ENCODE measurements at places on chromosomes 5 and 9.

- no peak for DNase-seq
Measured at GRCh38 chr5:14996997-14997396, 125.4 kb upstream of the ANKH start.

GRCh38 chr9:130448035-130448624 lies 3.4 kb downstream of the ASS1 start:
- DNase-seq: peak; percentile 91

DNA sequence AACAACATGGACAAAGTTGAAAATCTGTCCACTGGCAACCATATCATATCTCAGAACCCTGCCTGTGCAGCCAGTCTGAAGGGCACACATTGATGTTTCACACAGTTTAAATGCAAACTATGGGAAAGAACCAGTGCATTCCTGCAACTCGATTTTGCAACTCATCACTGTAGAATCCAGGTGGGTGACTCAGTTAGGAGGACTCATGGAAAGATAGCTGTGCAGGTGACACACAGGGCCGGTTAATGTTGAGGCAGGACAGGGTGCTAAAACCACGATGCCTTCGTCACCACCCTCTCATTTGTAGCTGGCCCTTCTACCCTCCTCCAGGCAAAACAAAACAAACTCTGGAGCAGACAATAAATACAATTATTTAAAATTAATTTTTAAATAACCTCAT lies 62.8 kb downstream of the TLE1 start:
- no peak for DNase-seq

- DNase-seq: peak; percentile 22
Measured at GRCh38 chr9:128254362-128254761, 21.4 kb downstream of the GOLGA2 start.

DNA sequence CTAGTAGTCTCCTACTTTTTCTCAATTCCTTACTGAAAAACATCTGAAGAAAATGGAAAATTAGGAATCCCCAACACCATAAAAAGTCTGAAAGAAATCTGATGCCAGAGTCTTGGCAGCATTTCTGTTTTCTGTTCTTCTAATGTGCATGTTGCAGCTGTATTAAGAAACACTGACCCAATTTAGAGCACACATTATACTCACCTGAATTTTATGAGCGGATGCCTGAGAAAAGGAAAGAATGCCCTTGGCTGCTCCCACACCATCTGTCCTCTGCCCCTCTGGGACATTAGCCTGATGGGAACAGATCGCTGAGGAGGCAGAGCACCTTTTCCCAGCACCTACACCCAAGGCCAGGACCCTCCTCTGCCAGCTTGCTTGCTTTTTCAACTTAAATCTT lies 14.1 kb upstream of the ANP32B start:
- DNase-seq: peak; percentile 86

GRCh38 chr5:141476132-141476911 lies 556 bp downstream of the PCDHGC3 start:
- DNase-seq: peak; percentile 73

GRCh38 chr9:76101075-76101474 lies 210.6 kb downstream of the PCSK5 start:
- DNase-seq: no peak

GRCh38 chr9:82132024-82132423 lies 143.5 kb downstream of the SPATA31D1 start:
- no peak for DNase-seq

DNA sequence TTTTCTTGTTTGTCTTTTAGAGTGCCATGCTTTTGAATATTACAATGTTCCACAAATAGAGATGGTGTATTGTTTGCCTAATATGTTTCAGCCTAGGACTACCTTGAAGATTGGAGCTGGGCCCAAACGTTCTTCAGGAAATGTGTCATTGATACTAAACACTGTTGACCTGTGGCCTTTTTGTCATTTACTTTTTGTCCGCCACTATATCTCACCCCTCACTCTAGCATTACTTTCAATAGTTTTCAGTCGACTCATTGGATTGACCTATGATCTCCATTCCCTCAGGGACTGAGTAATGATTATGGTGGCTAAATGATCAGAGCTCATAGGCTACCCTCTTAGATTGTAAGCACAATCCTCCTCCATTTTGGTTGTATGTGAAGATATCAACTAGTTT lies 115.8 kb downstream of the NUDT12 start:
- DNase-seq: no peak

Data from NCI-H69 (cell line).